ENCODE measurements at places on chromosomes 2 and 18.

DNA sequence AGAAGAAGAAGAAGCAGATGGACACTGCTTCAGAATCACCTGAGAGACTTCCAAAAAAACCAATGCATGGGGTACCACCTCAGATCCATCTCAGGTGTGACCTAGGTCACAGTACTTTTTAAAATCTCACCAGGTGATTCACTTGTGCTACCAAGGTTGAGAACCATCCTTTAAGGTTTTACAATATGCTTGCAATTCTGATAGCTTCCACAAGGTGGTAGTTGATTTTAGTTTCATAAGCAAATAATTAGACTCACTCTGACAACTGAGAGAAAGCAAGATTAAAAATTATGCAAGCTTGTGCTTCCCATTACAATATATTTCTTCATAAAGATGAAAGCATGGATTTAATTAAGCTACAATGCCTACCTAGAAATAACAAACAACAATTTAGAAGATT is 355.1 kb downstream of the EN1 start:
- DNase-seq: no peak

DNA sequence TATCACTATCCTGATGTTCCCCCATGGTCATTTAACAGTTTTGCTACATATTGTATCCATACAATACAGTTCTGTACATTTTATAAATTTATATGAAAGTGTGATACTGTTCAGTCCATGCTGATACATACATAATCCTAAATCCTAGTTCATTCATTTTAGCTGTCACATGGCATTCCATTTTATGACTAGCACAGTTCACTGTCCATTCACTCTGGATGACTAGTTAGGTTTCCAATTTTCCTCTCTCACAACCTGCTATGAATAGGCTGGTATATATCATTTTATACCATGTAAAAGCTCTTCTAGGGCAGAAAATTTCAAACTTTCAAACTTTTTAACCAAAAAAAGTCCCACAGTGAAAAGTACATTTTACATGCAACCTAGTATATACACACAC is 15.2 kb downstream of the SMAD2 start:
- no peak for DNase-seq

DNA sequence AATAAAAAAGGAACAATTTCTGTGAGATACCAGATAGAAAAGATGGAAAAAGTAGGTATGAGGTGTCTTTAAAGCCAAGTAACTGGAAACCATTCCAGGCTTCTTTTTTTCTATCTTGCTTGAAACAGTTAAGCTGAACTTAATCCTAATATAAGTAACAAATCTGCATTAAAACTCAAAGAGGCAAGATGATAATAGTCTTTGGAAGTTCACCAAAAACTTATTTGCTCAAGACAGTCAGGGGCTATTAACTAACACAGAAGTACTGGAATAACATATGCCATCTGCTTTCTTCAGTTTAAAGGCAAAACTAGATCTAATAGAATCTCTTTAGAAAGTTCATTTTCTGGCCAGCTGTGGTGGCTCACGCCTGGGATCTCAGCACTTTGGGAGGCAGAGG is 18.8 kb downstream of the PDIA6 start:
- no peak for DNase-seq

GRCh38 chr2:159941729-159942128 is 120.7 kb downstream of the PLA2R1 start:
- no peak for DNase-seq

DNA sequence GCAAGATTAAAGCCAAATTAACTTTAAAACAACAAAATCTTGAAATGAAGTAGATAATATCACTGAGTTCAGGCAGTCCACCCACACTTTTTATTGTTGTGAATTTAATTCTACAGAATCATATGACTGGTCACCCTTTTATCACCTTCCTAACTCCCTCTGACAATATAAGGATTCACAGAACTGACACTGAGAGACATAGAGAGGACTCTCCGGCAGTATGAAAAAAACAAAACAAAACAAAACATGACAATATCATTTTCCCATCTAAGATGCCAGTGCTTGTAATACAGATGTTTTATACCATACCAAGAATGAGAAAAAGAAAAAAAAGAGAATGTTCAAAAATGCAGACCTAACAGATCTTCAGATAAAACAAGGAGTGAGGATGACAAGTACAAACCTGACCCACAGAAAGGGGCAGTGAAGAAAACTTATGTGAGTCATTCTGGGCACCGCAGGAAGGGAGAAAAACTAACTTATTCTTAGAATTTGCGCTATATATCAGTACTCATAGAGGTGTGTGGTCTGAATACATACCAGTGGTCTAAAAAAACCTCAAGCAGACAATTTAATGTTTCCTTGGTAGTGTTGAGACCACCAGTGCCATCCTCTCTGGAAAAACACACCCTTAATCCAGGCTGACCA is 136.6 kb downstream of the ZAP70 start:
- no peak for DNase-seq

DNA sequence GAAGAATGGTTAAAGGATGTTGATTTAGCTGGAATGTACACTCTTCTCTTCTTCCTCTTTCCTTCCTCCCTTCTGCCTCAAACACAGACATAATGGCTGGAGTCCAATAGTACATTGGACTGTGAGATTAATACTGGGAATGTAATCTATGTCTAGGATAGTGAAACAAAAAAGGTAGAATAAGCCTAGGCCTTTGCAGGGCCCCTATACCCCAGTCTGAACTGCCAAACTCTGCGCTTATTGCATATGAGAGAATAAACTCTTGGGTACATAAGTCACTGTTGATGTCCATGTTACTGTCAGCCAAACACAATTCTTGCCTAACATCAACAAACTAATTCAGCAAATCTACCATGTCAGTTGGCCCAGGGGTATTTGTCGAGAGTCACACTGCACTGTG is 29.7 kb upstream of the CCDC150 start:
- no peak for DNase-seq

DNA sequence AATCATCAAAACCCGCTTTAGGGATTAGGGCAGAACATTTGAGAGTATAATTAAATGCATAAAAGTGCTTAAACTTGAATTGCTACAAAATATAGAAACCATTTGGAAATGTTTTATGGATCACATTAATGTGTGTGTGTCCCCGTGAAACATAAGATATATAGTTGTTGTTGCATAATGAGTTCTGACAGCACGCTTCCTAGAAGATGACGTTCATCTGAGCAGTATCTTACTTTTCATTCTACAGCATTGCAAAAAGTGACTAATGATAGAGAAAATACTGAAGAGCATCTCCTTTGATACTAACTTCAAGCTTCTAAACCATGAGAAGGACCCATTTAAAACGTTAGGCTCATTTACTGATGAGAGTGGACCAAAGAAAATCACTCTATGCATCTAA is 63.7 kb downstream of the SLC8A1 start:
- DNase-seq: no peak

- DNase-seq: no peak
These were observed 206.5 kb upstream of the ITGA4 start for GRCh38 chr2:181250691-181251090.

- DNase-seq: no peak
These were observed 96.6 kb downstream of the ALPK2 start for GRCh38 chr18:58532298-58532697.

DNA sequence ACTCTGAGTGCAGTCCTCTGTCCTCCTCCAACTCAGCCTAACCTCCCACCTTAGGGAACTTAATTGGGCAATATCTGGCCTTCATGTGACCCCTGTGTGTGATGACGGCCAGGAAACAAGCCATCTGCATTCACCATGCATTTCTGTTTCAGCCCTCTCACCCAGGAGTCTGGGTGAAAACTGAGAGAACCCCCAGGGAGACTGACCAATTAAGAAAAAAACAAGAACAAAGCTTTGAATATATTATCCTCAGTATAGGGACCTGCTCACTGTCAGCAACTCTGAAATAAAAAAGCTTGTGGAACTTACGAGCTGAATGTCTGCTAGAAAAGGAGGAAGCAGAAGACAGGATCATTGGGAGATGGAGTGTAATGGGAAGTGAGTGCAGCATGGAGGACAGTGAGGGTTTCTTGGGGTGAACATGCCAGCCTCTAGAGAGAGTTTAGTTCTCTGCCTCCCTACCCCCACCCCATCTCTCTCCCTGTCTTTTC is 9.5 kb downstream of the MAPRE2 start:
- DNase-seq: no peak

DNA sequence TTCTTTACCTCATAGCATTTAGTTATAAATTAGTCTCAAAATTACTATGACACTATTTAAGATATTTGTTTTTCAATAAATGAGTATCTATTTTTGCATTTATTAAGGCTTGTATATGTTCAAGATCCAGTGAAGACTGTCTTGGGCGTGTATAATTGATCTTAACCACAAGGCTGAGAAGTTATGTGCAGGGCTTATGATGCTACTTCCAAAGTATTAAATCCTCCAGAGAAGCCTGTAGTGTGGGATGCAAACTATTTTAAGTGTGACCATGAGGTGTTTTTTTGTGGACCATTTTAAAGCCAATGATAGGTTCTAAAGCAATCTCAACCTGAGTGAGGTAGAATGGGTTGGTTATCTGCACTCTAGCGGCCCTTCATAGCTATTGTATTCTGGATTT is 219.9 kb downstream of the ZNF407 start:
- DNase-seq: no peak

All from stimulated activated CD4-positive, alpha-beta T cell treated with anti-CD3 and anti-CD28 coated beads, Interleukin-12 subunit alpha, Interleukin-12 subunit beta, amount 100 ng/mL, for 24 hours (primary cell).